ENCODE measurements at places on chromosomes 7 and 10.

GRCh38 chr10:4894335-4894734, 68.3 kb downstream of the AKR1E2 start:
- DNase-seq, result no peak

DNA sequence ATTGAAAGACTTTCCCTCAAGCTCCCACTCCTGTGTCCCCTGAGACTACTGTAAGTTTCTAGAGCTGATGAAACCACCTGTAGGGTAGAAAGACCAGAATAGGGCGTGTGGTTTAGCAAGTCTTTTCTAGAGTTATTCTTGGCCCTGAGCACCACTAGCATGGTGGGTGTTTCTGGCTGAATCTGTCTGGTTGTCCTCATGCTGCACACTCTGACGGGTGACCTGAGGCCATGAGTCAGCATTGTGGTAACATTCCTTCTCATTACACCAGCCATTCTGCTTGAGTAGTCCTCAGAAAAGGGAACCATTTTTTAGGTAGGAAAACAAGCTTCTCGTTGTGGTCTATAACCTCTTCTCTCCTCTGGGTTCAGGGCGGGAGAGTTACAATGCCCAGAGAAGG, 250.3 kb downstream of the SNX13 start:
- DNase-seq, result no peak

DNA sequence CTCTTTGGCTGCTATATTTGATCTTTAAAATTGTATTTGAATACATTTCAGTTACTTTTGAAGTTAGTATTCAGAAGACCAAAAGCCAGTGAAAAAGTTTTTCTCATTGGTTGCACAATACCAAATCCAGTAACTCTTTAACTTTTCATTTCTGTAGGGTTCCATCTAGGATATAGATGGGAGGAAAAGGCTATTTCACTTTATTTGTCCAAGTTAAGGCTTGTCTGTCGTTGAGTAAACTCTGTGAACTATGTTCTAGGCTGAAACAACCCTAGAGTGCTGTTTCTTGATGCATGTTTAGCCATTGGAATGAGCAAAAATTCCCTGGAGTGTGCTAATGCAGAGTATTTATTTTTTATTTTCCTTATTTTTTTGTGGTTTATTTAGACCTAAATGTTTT, 834.7 kb upstream of the KCND2 start:
- DNase-seq, result no peak

- DNase-seq, result no peak
These were observed 375.2 kb downstream of the ARL4A start for GRCh38 chr7:13062631-13063030.

GRCh38 chr7:64869121-64869725, 33.9 kb upstream of the ZNF273 start:
- no peak for DNase-seq

- peak; percentile 57 for DNase-seq
These were observed 123.4 kb downstream of the NT5C2 start for GRCh38 chr10:103069453-103070331.

GRCh38 chr10:11080564-11080984, 62.9 kb downstream of the CELF2 start:
- DNase-seq, result no peak

GRCh38 chr7:103143868-103144267, 5.0 kb downstream of the NAPEPLD start:
- DNase-seq, result no peak

DNA sequence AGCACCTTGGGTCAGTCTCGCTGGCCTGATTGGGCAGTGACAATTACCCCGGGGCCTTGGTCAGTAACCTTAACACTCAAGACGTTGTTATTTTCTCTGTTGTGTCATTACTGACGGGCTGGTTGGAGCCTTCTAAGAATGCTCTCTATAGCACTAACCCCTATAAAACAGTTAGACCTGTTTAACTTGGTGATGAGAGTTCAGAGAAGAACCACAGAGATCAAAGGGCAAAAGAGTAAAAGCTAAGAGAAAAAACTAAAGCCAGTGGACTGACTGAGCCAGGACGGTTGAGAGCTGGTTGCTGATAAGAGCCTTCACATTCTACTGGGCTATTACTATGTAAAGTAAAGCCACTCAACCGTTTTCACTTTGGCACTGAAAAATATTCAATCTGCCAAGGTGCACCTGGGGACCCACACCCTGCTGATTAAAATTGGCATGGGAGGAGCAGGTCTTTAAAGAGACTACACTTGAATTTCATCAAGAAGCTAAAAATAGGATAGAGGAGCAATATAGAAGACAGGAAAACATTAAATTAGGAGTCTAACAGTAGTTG, 13.6 kb upstream of the ITGB1 start:
- peak; percentile 28 for DNase-seq

DNA sequence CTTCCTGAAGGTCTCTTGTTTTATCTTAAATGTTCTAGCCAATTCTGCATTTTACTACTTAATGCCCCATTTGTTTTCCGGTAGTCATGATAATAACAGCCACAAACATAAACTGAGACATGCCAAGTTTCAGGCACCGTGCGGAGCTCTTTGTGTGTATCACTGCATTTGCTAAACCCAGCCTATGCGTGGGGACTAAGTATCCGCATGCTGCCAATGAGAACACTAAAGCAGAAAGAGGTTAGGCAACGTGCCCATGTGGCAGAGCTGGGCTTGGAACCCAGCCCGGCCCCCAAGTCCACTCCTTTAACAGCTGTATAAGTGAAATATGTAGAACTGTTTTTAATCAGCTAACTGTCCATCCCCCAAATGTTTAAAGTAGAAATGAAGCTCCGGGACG, 54.1 kb downstream of the SLIT1 start:
- no peak for DNase-seq

GRCh38 chr7:142894112-142894984, 8.8 kb upstream of the TRPV6 start:
- no peak for DNase-seq

- no peak for DNase-seq
These were observed 289.7 kb upstream of the VSTM2A start for GRCh38 chr7:54252256-54253035.

DNA sequence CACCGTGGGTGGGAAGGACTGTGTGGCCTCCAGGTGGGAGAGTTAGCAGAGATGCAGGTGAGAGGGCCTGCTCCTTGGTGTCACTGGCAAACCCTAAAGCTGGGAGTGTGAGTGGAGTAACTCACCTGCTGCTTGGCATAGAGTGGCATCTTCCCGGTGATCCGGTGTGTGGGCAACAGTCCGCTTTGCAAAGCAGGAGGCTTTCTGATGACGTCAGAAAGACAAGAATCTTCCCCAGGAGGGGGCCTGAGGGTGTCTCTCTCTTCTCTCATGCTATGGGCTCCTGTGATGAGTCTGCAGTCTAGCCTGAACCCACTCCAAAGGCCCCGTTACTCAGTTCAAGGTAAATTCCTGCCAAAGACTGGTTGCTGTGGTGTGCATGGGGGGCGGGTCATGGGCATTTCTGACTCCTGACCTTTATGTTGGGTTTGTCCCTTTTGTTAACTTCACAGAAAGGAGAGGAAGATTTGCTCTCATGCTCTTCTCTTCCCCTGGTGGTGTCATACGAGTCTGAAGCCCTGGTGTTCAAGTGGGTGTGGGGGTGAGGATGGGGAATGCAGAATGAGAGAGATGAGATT, 187.9 kb downstream of the GATA3 start:
- DNase-seq, result no peak

DNA sequence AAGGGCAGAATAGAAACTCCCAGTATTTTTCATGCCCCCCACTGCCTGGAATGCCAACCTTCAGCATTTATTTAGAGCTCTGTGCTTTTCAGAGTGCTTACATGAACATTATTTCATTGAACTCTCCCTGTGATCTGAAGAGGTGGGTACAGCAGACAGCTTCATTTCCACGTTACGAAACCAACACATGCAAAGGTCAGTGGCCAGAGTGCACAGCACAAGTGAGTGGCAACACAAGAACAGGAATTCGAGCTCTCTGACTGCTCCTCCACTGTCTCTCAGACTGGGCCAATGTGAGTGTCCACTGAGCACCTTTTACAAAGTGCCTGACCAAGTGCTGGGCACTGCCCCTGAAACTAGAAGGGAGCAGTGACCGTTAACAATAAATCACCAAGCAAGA, 162.9 kb downstream of the GLI3 start:
- no peak for DNase-seq

GRCh38 chr10:17768496-17768895, 16.5 kb downstream of the TMEM236 start:
- DNase-seq, result no peak

- no peak for DNase-seq
These were observed 75.3 kb downstream of the GLI3 start for GRCh38 chr7:42161719-42162118.

GRCh38 chr10:7045891-7046599, 364.8 kb downstream of the SFMBT2 start:
- DNase-seq, result no peak

DNA sequence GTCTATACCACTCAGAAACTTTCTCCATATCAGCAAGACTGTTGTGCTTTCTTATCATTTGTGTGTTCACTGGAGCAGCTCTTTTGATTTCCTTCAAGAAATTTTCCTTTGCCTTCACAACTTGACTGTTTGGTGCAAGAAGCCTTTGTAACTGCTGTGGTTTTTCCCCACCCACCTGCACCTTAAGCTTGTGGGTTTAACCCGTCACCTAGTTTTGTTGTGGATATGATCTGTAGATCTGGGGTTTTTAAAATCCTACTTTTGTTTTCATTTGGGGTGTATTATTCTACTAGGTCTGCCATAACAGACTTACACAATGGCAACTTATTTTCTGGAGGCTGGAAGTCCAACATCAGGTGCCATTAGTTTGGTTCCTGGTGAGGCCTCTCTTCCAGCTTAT, 30.5 kb upstream of the CHST3 start:
- no peak for DNase-seq

DNA sequence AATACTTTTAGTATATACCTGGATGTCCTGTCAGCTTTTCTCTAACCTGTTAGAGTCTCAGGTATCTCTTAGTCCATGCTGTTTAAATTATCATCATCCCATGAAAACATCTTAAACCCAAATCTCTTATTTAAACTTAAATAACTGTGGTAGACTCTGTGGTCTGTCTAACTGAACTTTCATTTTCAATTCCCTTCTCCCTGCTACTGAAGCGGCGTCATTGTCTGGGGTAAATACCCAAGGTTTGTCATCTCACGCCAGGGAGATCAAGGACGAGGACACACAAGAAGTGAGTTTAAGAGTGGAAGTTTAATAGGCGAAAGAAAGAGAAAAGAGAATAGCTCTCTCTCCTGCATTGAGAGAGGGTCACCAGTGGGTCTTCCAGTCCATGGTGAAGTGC, 804.4 kb upstream of the CELF2 start:
- no peak for DNase-seq

DNA sequence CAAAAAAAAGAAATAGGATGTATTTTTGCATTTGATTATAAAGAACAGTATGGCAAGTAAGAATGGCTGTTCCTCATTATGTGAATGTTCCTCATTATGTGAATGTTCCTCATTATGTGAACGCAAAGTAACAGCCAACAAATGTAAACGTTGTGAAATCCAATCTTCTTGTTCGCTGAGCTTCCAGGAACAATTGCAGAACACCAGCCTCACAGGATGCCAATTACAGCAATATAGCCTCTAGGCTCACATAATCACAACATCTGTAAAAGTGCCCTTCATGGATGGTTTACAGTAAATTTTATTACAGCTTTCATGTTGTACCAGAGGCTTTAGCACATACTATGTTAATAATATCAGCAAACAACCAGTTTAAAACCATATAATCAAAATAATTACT, 71.6 kb downstream of the THSD7A start:
- no peak for DNase-seq

- DNase-seq, result peak; percentile 64
These were observed 29.1 kb downstream of the SPOCK2 start for GRCh38 chr10:72058989-72059842.

GRCh38 chr10:81135851-81136250, 598.1 kb downstream of the SH2D4B start:
- no peak for DNase-seq

GRCh38 chr10:66717231-66717981, 208.4 kb upstream of the LRRTM3 start:
- DNase-seq, result peak; percentile 0

DNA sequence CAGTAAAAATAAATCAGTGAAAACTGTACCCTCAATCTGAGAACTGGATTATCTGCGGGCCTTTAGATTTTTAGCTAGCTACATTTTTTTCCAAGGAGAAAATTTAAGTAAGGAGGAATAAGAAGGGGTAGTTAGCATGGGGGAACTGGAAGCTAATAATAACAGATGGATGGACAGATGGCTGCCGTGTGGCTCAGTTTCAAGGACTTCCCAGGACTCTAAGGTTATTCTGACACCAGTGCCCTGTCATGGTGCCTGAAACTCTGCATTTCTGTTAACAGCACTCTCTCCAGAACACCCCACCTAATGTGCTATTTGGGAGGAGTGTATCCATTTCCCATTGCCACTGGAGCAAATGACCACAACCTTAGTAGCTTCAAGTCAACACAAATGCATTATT, 75.7 kb upstream of the PDE1C start:
- peak; percentile 77 for DNase-seq

- DNase-seq, result no peak
These were observed 12.4 kb downstream of the PCLO start for GRCh38 chr7:83150310-83150709.

DNA sequence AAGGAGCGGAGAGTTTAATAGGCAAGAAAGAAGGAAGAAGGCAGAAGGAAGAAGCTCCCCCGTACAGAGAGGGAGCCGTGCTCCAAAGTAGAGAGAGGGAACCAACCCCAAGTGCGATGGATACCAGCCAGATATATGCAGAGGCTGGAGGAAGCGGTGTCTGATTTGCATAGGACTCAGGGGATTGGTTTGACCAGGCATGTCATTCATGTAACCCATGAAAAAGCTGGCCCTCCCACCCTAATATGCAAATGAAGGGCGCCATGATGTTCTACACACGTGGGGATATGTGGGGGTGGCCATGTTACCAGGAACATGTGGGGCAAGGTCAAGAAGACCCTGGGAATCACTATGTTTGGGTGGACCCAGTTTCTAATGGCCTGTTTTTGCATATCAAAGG, 40.6 kb upstream of the FAM3C start:
- no peak for DNase-seq

- no peak for DNase-seq
These were observed 270.7 kb downstream of the RPS24 start for GRCh38 chr10:78304091-78305045.

DNA sequence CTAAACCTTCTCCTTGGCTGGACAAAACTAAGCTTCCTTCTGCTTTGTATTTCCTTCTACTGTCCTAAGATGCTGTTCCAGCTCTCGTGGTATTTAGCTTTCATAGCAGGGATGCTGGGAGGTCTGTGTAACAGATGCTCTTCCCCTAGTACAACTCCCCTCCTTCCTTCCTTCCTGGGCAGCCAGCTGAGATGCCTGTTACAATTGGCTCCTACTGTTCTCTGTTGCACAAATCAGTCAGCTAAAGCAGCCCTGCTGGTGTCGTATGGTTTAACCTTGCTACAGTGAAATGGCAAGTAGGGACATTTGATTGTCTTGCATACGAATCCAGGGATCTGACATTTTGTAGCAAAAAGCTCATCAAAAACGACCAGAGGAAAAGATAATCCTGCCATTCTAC, 143.8 kb downstream of the ARHGAP21 start:
- DNase-seq, result peak; percentile 59

DNA sequence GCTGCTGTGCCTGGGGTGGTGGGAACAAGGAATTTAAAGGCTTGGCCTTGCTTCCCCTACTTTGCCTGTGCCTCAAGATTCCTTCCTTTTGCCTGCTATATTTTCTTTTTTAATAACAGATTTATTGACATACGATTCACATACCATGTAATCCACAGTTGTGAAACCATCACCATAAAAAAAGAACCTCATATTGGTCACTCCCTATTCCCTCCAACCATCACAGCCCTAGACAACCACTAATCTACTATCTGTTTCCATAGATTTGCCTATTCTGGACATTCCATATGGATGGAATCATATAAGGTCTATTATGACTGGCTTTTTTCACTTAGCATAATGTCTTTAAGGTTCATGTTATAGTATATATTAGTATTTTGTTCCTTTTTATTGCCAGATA, 59.3 kb upstream of the TRIM8 start:
- DNase-seq, result no peak

Measured in NCI-H2171 treated with DMSO at 0.1 percent for 48 hours (cell line).